ENCODE measurements at places on chromosomes 6 and 20. TPM values are rescaled to one million over a fixed set of nuclear protein-coding genes. Genes with fewer than 3 reads are reported as not detected.

MPIG6B gene
- total RNA-seq, result 0.19 TPM

DNA sequence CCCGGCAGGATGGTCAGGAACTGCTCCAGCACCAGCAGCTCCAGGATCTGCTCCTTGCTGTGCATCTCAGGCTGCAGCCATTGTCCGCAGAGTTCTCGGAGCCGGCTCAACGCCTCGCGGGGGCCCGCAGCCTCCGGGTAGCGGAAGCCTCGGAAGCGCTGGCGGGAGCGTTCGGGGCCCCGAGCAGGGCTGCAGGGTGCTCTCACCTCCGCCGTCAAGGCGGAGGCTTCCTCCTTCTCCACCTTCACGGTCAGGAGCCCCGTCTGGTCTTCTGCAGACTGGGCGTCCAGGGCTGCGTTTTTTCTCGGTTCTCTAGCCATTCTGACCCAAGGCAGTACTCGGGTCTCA is 434 bp downstream of the ZKSCAN4 start:
- peaks cover 25% of the 10 kb centered on the region for H3K36me3 ChIP-seq
- H3K4me1 ChIP-seq, result peaks cover 32% of the 10 kb centered on the region
- peak; percentile 49 for DNase-seq
- no peaks in the 10 kb centered on the region for H3K27me3 ChIP-seq
- peak overlapping the region; percentile 94 for H3K27ac ChIP-seq
- H3K4me3 ChIP-seq, result peak overlapping the region; percentile 97

C20orf141 gene
- total RNA-seq, result not detected

MEP1A gene
- total RNA-seq, result not detected

CST2 gene
- total RNA-seq, result not detected

DNA sequence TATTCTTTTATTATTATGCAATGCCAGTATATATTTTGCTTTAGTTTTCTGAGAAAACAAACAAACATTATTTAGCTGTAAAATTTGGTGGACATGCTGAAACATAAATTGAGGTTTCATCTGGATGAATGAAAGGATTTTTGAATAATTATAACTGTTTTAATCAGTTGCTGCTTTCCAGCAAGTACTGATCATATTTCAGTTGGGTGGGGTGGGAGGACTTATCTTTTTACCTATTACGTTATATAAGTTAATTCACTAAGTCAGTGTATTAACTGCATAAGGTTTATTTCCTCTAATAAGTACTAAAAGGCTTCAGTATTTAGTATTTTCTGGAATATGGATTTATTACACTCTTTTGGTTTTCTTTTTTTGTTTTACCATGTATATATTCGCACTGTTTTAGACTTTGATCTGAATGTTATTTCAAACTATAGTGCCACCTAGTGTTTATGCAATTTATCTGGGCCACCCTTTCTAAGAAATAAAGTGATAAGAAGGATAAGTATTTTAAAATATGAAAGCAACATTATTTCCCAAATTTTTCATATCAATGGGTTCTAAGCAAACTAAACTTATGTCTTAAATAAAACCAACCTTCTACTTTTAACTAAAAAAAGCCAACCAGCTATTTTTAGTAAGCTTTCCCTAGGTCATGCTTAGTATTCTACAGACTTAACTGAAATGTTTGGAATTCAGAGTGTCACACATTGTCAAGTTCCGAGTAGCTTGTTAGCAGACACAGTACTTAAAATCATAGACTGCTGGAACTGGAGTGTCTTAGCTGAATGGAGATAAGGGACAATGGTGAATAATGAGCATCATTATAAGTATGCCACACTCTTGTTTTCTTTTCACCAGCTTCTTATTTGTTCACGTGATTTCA is 105.4 kb upstream of the MCHR2 start:
- H3K27me3 ChIP-seq, result no peaks in the 10 kb centered on the region
- no peak overlapping the region for H3K27ac ChIP-seq
- no peak for DNase-seq

Measured in activated CD4-positive, alpha-beta T cell treated with anti-CD3 and anti-CD28 coated beads, Interleukin-2, amount 10 ng/mL, durations not matched to agents 7 days and 5 days (primary cell).